ENCODE measurements at places on chromosomes 11 and 22.
A peak's percentile ranks its signal among the peaks of the same experiment; 100 is the strongest.

DNA sequence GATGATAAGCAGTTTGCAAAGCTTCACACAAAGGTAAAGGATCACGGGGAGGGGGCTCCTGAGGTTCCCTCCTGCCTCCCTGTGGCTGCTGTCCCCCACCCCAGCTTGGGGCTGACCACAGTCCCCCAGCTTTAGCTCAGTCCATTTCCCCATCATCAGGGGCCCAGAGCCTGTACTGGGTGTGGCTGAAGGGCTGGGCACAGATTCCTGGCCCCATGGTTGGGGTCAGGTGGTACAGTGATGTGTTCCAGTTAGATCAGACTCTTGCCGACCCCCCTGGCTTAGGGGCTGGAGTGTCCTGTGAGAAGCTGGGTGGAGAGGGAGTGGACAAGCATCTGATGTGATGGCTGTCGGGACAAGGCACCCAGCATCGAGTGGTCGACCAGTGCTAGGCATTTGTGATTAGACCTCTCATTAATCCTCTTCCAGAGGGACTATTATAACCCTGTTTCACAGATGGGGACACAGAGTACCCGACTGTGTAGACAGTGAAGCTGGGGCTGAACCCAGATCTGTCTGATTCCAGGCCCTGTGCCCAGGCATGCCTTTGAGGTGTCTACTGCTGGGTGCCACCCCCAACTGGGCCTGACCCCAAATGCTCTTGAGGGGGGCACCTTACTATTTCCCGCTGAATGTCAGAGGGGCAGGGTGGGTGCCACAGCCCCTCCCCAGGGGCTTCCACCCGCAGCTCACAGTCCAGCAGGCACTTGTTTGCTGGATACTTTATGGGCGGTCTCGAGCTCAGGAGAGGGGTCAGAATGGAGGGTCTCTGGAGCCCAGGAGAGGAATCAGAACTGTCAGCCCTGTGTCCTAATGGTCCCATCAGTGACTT lies 4.3 kb downstream of the SHANK3 start:
- DNase-seq: no peak

- DNase-seq: no peak
These were observed 8.5 kb downstream of the DCHS1 start for GRCh38 chr11:6646918-6647679.

DNA sequence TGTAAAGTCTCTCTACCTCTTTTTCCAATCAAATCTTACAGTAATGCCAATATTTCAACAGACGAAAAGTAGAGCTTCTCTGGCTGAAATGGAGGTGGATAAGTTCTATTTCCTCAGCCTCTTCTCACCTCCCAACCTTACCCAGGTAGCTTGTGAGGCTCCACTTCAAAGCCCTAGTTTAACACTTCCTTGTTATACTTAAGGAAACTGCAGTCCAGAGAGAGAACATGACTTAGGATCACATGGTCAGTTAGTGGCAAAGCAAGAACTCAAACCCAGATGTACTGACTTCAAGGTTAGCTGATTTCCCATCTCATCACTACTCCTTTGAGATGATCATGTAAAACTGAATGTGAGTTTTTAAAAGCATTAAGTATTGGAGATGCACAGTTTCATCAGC lies 32.5 kb downstream of the PAK1 start:
- DNase-seq: no peak

- no peak for DNase-seq
These were observed 24.1 kb upstream of the GRK3 start for GRCh38 chr22:25540166-25540907.

GRCh38 chr11:83608571-83608970 lies 322.4 kb upstream of the CCDC90B start:
- no peak for DNase-seq

DNA sequence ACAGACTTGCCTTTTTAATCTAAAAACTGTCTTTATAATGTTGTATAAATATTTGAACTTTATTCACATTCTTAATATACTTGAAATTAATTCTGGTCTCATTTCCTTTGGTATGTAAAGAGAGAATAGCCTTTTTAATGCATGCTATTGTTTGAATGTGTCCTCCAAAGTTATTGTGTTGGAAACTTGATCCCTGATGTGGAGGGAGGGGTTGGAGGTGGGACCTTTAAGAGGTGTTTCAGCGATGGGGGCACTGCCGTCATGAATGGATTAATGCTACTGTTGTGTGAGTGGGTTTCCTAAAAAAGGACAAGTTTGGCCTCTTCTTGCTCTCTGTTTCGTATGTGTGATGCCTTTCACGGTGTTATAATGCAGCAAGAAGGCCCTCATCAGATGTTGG lies 131.7 kb downstream of the DDX10 start:
- no peak for DNase-seq

DNA sequence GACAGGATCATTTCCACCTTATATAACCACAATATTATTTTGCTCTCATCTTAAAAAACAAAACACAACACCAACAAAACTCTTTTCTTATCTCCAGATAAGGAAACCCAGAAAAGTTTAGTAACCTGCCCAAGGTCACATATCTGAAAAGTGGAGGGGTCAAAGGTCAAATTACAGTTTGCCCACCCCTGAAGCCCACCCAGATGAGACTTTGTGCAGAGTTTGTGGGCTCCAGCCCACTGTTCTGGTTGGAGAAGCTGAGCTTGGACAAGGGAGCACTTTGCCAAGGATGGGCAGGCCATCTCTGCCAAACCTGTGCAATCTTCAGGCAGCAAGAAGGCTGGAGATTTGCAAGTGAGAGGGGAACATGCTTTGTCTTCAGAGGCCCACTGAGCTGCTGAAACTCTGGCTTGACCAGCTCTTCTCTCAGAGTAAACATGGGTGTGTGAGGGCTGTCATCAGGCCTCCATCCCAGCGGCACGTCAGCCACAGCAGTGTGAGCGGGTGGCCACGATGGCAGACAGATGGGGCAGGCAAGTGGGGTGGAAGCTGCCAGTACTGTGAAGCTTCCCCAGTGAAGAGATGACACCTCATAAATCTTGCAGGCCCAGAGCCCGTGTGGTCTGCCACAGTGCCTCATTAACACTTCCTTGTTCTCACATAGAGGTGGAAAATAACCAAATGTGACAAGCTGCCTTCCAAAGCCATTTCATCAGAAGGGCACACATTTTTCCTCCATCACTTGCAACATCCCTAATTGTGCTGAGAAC lies 111.8 kb downstream of the CCDC81 start:
- DNase-seq: peak; percentile 8

DNA sequence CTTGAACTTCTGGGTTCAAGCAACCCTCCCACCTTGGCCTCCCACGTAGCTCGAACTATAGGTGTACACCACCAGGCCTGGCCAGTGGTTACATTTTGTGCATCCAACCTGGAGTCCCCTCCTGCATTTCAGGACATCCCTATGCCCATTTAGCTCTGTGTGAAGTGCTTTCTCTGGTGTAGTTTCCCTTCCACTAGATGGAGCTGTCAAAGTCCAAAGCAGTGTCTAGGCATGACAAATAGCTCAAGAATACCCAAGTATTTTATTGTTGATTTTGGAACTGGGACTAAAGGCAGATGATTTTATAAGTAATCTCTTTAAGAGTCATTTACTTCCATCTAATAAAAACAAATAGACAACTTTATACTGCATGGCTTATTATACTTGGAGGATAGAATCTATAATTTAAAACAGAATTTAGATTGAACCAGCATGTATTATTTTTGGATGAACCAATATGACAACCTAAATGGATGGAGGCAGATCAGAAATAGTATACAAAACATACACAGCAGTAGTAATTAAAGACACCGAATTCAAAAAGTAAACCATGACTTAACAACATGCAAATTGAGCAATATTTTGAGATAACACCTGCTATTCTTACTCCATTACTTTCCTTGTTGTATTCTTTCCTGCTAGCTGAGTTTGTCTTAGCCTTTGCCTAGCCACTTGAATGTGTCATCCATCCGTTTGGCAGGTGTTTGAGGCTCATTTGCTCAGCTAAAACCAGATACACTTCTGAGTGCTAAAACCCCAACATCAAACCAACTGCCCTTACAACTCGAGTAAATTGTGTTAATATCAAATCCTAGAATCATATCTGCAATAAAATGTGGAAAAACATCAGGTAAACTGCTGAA lies 37.7 kb downstream of the EIF4ENIF1 start:
- no peak for DNase-seq

DNA sequence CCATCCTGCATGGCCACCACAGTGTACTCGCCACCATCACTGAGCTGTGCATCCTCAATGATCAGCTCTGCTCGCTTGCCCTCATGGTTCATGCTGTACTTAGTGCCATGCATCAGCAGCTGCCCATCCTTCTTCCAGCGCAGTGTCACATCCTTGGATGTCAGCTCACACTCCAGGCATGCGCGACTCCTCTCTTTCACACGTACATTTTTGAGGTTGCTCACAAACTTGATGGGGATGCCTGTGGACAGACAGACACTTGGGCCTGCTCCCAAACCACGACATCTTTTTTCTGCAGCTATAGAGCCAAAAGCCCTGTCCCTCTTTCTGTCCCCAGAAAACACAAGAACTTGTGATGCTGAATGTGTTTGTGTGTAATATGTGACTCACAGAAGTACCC lies 10.5 kb downstream of the IGSF22 start:
- no peak for DNase-seq
